ENCODE measurements at places on chromosomes 13 and 19.

- no peak for DNase-seq
These were observed 117.6 kb downstream of the MIPEP start for GRCh38 chr13:23771552-23771951.

DNA sequence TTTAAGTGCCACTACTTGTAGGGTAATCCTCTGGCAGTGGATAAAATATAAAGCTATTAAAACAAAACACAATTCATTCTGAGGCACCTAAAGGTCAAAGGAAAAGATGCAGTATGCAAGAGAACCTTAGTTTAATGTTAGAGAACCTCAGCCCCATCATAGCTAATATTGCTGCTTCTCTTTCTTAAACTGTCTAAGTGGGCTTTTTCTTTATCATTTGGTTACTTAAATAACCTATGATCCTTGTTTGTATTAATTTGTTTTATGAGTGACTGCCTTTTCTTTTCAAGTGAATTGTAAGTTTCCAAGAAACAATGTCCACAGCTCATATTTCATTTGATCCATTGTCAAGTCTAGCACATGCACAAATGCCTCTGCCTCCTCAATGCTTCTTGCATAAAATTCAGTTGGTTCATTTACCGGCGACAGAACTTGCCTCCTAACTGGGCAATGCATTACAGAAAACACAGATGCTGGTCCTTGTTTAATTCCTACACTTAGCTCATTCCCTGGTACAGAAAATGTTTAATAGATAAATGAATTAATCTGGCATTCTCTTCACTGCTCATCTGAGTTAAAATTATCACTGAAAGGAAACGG is 1049.8 kb downstream of the OLFM4 start:
- no peak for DNase-seq

DNA sequence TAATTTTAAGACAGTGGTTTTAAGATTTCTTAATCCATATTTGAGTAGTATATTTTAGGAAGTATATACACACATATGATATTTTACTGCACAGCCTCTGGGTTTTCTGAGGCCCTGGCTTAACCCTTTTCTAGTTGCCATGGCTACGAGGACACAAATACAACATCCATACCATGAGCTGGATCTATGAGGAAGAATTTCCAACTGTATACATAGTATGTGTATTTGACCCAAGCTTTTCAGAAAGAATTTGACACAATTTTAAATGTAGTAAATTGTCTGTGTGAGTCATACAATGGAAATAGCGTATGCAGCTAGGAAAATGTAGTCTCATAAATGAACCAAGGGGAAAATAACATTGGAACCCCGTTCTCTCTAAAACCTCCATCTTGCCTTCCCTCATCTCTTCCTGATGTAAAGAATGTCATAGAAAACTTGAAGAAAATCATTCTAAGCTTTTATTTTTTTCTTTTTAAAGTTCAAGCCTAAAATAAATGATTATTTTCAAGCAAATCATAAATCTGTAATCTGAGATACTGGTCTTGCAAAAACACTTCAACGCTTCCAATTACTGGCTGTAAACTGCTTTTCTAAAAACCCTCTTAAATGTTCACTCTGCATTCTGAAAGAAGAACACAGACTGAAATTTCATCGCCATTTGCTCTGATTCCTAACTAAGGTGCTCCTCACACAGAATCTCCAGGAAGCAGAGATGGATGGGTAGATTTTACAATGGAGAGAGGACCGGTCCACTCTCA is 172.4 kb downstream of the LACC1 start:
- no peak for DNase-seq

- DNase-seq: no peak
These were observed 294.7 kb downstream of the GPC6 start for GRCh38 chr13:93521307-93521706.

DNA sequence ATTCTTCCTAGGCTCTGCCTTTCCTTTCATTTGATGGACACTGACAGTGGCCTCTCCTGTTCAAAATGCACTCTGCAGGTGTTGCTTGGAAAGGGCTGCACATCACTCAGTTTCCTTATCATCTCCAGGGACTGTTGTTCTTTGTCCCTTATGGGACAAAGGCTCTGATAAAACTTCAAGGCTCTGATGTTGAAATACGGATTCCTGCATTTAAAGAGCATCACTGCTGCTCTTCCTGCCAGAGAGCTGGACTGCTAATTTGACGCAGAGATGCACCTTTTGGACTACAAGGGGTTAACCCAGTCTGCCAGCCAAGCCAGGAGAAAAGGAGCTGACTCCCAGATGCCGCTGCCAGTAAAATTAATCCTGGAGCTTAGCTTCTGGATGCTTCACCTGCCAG is 952.1 kb downstream of the DIAPH3 start:
- DNase-seq: no peak

DNA sequence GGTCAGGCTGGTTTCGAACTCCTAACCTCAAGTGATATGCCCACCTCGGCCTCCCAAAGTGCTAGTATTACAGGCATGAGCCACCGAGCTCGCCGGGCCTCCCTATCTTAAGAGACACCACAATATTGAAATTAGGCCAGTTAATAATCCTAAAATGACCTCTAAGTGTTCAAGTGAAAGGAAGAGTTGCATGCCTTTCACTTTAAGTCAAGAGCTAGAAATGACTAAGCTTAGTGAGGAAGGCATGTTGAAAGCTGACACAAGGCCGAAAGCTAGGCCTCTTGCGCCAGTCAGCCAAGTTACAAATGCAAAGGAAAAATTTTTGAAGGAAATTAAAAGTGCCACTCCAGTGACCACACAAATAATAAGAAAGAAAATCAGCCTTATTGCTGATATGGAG is 144.5 kb upstream of the FNDC3A start:
- DNase-seq: no peak

DNA sequence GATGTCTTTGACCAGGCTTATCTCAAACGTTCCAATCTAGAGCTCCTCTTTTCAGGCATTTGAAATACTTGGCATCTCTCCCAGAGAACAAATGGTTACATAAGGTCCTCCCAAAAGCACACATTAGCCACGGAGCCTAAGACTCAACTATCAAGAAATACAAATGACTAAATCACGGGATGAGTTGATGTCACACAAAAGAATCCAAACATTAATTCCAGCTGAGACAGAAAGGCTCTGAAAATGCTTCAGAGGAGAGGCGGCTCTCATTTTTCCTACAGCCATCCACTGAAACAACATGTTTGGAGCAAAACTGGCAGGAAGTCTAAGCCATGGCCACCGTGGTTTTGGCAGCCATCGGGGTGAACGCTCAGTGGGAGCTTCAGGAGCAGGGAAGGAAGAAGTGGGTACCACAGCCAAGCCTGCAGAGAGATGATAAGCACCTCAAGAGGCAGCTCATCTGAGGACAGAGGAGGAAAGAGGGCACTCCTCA is 122.5 kb downstream of the STK24 start:
- no peak for DNase-seq

DNA sequence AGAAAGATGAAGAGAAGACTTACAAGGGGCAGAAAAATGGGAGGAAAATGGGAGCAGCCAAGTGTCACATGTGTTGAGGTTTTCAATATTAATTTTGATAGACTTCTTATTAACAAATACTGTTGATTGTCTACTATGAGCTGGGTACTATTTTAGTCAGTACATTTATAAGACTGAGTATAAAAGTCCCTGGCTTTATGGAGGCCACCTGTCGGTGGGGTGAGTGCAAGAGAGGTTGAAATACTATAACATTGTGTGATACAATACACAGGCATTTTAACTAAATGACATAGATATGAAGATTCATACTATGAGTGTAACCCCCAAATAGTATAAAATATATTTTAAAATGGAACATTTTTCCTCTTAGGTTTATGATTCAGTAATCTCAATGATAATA is 29.9 kb downstream of the SLC10A2 start:
- no peak for DNase-seq

GRCh38 chr19:33143897-33144405 is 12.0 kb downstream of the WDR88 start:
- peak; percentile 32 for DNase-seq

DNA sequence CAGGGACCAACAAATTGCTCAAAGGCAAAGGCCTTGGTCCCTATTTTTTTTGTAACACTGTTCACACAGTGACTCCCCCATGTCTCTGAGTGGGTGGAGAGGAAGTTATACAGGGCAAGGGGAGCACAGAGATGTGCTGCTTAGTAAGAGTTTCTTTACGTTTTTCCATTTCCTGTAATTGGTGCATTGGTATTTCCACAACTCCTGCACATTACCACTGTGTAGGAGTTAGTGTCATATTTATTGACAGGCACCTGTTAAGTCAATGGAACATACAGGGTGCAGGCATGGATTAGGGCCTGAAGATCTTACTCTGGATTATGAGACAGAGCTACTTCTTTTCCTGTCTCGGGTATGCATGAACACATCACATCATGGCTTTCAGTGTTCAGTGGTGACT is 45.2 kb downstream of the SOX21 start:
- DNase-seq: no peak

- DNase-seq: no peak
These were observed 176.5 kb downstream of the CACNA1A start for GRCh38 chr19:13329766-13330165.

DNA sequence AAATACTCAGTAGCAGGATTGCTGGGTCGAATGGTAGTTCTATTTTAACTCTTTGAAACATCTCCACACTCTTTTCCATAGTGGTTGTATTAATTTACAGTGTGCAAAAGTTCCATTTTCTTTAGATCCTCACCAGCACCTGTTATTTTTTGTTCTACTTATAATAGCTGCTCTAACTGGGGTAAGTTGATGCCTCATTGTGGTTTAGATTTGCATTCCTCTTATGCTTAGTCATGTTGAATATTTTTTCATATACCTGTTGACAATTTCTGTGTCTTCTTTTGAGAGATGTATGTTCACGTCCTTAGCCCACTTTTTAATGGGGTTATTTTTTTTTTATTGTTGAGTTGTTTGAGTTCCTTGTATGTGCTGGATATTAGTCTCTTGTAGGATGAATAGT is 144.6 kb downstream of the NBEA start:
- no peak for DNase-seq

GRCh38 chr13:99960663-99961311 is 10.8 kb downstream of the ZIC5 start:
- no peak for DNase-seq

- no peak for DNase-seq
These were observed 71.7 kb downstream of the POSTN start for GRCh38 chr13:37526710-37527473.

DNA sequence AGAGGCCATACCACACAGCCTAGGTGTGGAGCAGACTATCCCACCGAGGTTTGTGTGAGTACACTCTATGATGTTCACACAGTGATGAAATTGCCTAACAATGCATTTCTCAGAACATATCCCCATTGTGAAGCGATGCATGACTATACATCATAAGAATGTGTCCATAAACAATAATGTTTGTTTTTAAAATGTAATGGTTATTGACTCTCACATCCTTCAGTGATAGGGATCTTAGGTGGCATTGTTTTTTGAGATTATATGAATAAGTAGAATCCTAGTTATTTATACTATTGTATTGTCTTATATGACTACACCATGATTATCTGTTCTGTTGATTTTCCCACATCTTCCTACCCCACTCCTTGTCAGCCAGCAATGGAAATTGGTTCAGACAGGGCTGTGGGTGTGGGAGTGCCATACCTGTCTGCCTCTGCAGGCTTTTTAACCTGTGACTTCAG is 13.6 kb downstream of the CCNA1 start:
- no peak for DNase-seq

- no peak for DNase-seq
These were observed 204.2 kb downstream of the DCLK1 start for GRCh38 chr13:35926859-35927530.

DNA sequence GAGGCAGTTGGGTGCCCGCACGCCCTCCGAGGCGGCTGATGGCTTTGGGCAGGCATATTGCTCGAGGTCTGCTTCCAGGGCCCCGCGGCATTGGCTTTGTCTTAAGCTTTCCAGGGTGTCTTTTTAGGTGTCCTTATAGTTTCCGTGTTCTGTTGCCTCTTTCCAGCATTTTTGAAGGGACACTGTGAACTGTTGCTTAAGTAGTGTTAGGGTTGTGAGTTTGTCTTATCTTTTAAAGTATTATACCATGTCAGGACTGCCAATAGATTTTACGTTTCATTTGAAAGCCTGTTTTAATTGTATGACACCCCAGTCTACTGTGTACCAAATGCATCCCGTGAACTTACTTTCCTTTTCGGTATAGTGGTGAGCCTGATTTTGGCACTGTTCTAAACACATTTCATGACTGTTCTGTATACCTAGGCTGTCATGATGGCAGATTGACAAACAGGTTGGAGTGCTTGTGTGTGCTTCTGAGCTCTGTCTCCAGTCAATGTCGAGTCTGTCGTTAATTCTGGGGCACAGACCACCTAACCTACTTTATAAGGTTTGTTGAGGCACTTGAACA is 656 bp downstream of the PCCA start:
- DNase-seq: peak; percentile 2

- no peak for DNase-seq
These were observed 51.8 kb upstream of the IPO5 start for GRCh38 chr13:97901716-97902115.

DNA sequence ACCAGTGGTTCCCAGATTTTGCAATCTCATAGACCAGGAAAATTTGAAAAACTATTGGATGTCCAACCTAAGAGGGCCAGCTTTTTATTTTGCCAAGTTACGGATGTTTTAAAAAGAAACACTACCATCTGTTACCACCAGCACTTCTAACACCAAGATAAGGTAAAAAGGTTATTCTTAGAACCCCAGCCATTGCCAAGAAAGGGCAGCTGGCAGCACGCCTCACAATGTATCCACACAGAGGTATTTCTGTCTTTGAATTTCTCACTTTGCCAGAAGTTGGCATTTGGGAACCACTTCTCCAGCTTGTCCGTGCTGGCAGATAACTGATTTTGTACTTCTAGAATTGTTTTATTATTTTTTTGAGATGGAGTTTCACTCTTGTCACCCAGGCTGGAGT is 28.7 kb downstream of the CAPN12 start:
- no peak for DNase-seq

DNA sequence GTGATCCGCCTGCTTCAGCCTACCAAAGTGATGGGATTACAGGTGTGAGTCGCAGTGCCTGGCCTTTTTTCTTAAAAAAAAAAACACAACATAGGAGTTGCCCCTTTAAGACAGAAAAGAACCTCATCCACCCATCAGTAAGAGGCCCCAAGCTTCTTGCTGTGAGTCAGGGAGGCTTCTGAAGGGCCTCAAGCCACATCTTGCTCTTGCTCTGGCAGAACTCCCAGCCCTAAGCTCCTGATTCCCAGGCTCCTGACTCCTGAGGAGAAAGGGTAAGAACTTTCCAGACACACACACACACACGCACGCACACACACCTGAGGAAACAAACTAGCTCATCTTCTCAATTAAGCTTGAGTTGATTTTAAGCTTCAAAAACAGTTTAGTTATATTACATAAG is 6.9 kb downstream of the ETFB start:
- DNase-seq: no peak

GRCh38 chr19:33379151-33379829 is 5.8 kb downstream of the CEBPG start:
- no peak for DNase-seq

- DNase-seq: no peak
These were observed 47.1 kb upstream of the ZMYM5 start for GRCh38 chr13:19910336-19911072.

- DNase-seq: no peak
These were observed 79.4 kb upstream of the FNDC3A start for GRCh38 chr13:48896312-48896711.
